Fibroblast of skin of left quadriceps (primary cell): ENCODE measurements at places on chromosomes 7 and 10.

- DNase-seq: no peak
Observed at GRCh38 chr10:122699796-122700455, at the start of gene C10orf120. Gene C10orf120 (minus strand): TSS chr10:122699846. CDS start chr10:122699790, 56 bp downstream.

- DNase-seq: no peak
Observed at GRCh38 chr10:71023704-71024283, 135.4 kb upstream of the PCBD1 start.

DNA sequence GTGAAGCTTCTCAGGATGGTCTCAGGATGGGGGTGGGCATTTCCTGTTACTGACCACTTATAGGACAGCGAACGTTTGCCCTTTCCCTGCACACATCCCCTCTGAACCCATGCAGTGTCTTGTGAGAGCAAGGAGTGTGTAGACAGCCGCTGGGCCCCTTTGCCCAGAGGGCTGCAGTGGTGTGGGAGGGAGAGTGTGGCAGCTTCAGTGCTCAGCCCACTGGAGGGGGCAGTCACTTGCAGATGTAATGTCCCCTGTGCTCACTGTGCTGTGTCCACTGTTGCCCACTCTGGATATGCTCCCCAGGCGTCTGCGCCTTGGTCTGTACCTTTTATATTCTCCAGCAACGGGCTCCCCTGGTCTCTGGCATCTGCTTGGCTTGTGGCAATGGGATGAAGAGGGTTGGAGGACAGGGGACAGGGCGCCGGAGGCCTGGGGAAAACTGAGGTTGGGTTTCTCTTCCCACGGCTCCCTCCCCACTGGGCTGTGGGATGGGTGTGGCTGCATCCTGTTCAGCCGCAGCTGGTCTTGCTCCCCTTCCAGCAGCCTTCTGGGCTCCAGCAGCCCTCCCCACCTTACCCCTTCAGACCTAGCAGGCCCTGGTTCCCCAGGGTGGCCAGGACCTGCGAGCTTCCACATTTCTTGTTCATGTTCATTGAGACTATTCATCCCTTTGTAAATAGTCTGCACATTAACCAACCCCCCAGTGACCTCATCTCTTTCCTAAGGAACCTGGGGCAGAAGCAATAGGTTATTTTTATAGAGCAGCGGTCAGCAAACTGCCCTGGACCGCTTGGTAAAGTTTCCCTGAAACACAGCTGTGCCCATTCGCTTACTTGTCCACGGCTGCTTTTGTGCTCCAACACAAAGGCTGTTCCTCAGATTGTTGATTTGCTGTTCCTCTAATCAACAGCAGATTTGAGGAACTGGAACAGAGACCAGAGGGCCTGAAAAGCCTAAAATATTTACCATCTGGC lies 6.1 kb downstream of the ZNF789 start:
- DNase-seq: no peak

GRCh38 chr10:93274419-93274818 lies 200.7 kb downstream of the CYP26A1 start:
- no peak for DNase-seq

- no peak for DNase-seq
Observed at GRCh38 chr7:128042012-128042411, 10.8 kb upstream of the LRRC4 start.

DNA sequence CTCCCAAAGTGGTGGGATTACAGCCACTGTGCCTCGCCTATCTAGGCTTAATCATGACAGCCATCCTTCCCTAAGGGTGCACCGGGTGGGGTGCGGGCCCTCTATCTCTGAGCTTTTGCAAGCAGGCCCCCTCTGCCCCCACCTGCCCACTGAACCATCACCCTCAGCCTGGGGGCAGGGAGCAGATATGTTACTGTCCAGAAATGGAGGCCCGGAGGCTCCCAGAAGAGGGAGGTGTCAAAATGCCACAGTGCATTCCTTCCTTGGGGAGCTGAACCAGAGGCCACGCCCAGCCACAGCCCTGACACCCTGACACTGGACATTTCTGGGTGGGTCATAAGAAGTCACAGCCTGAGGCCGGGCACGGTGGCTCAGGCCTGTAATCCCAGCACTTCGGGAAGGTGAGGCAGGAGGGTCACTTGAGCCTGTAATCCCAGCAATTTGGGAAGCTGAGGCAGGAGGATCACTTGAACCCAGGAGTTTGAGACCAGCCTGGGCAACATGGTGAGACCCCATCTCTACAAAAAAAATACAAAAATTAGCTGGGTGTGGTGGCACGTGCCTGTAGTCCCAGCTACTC lies 129.8 kb upstream of the TNRC18 start:
- DNase-seq: no peak

GRCh38 chr7:66964411-66964810 lies 31.0 kb downstream of the SBDS start:
- DNase-seq: peak; percentile 32

DNA sequence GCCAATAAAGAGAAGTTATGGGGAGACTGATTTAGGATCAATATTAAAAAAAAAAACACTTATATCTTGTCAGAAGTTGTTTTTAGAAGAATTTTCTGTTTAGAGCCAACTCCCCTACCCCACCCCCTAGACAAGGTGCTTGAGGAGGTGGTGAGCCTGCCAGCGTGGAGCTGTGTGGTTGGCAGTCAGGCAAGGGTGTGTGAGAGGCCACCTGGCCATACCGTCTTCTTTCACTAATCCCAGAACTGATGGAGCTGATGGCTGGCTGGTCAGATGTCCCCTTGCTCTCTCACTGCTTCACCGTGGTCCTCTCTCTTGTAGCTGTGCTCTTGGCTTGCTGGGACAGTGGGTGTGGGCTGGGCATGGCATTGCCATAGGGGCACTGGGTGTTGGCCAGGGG lies 34.3 kb downstream of the NACAD start:
- no peak for DNase-seq

DNA sequence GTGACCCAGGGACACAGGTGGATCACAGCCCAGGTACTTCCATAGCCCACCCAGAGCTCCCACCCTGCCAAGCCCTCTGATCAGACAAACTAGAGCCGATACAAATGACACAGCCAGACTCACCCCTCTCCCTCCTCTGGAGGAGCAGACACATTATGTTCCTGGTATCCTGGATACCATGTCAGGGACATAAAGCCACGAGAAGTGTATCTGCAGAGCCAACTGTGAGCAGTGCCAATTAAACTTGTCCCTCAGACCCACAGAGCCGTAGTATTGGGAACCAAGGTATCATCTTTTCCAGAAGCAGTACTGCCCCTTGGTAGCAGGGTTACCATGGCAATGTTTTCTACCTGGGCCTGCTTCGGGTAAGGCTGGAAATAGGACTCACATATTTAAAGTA lies 47.3 kb upstream of the CPXM2 start:
- DNase-seq: no peak

DNA sequence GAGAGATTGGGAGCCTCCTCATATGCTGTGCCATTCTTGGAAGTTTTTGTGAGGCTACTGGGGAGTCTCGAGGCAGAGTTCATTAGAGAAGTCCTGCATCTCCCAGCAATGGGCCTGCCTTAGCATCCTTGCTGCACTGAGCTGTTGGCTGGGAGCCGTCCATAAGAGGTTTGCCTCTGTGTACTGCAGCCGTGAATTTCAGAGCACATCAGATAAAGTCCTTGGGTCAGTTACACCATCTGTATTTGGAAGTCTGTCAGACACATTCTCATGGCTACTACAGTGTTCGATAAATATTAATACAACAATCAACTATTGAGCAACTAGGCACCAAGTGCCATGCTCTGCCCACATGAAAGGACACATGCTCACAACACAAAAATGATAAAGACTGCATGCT lies 100.5 kb upstream of the SEC61G start:
- no peak for DNase-seq

DNA sequence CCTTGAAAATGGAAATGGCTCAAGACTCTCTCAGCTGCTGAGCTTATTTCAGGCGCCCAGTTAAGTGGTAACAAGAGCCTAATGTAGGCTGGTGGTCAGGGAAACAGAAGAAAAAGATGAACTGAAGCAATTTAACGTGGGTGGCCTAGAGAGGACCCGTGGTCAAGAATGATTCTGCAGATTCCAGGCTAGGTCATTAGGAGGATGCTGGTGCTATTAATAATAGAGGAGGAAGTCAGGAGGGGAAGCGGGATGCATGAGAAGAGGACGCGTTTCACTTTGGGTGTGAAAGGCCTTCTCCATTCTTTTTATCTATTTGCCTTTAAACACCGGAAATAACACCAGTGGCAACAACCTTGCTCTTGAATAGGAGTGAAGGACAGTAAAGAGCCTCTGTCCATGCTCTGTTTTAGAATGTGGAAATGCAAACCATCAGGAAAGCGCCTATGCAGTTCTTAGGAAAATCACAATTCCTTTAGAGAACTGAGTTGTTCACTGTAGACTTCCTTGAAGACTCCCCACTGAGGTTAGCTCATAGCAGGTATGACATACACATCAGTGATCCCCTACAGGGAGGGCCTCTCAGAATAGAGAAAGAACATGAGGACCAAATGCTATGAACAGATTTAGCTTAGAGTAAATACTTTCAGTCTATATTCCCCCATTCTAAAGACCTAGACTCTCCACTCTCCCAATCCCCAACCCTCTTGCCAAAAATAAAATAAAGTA lies 8.6 kb downstream of the LIPA start:
- DNase-seq: no peak

DNA sequence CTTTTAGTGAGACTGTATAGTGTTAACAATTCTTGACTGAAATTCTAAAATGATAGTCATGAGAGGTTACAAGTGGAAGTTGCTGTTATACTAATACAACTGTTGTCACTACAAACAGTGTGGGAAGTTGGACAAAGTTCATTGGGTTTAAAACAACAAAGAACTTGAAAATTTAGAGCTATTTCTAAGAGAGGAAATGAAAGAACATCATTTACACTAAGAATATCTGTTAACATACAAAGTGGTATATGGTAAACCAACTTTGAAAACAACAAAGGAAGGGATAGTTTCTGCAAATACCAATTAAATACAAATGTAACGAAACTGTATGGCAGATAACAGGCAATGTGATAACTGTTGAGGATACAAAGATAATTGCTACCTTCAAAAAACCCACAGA lies 11.6 kb downstream of the MTPN start:
- no peak for DNase-seq

DNA sequence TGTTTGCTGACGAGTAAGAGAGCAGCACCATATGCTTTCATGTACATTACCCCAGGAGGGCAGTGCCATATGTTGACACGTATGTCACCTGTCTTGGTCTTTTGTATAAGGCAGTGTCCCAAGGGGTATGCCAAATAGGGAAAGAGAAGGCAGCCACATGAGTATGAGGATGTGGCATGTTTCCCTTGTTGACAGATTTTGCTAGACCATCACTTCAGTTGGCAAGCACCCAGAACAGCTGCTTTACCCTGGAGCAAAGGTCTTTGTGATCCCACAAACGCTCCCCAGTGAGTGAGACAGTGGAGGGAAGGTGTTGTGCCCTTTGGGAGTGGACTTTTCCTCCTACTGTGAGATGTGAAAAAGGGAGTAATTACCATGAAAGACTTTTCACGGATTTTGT lies 350.1 kb downstream of the ETV1 start:
- DNase-seq: no peak

DNA sequence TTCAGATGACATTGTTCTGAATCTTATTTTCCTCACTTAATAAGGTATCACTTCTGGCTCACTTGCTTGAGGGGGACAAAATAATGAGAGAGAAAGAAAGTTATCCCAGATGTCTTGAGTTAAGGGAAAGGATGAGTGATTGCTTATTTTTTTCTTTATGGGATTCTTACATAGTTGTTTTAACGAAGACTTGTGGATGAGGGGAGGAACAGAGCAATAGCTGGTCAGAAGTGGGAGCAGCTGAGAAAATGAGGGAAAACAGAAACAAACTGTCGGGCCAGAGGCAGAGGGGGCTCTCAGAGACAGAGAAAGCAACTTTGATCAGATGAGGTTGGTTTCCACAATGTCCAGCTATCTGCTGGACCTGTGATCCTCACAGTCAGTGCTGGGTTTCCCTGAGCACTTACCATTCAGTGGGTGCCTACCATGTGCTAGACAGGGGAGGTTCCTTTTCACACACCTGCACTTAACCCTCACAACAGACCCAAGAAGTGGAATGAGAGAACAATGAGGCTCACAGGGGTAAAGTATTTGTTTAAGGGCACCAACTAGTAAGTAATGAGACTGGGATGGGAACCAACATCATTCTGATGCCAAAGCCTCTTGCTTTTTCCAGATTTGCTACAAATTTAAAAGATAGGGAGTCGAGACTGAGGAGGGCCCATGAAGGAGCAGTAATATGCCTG lies 64.2 kb downstream of the BICC1 start:
- DNase-seq: peak; percentile 37

DNA sequence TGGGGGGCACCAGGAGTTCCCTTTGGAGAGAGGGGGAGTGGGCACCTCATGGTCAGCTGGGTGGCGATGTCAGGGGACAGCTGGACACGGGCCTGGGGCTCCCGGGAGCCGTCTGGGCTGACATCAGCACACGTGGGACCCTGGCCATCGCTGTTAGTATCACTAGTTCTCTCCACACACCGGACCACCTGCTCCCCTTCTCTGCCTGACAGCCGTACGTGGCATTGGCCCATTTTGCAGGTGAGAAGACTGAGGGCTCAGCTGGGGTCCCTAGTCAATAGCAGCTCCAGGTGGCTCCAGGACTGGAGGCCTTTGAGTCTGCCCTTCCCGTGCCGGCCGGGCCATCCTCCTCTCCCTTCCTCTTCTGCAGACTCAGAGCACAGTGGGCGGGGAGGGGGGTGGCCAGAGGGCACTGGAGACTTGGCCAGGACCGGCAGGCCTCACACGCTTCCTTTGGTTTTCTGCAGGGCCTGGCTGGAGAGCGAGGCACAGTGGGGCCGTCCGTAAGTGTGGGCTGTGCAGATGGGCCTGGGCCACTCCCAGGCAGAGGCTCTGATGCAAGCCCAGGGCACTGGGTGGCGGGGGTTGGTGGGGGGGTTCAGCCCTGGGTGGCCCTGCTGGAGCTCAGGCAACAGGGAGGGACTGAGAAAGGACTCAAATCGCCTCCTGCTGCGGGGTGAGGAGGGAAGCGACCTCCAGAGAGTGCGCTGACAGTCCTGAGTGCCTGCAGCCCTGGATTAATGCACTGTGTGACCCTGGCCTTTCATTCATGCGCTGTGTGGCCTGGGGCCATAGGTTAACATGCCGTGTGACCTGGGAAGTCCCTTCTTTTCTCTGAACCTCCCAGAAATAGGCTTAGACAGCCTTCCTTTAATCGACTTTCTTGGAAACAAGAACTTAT lies 78.2 kb downstream of the MYL10 start:
- DNase-seq: no peak

DNA sequence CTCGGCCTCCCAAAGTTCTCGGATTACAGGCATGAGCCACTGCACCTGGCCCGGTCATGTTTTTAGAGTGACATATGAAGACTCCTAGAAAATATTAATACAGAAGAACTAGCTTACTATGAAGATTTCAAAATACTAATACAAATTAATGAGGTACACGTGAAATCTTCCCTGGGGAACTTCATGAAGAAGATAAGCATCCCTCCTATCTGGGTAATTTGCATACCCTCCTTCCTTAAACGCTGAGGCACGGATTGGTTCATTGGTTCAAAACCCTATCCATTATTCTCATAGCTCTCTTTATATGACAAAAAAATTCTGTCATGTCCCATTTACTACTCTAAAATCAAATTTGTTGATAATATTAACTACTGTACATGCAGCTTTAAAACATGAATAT lies 224.8 kb upstream of the KLF14 start:
- DNase-seq: no peak
